T-helper 2 cell treated with Interferon-gamma antibody and Interleukin-4, amounts not matched to agents 5 μg/mL and 100 μg/mL, for 36 hours (primary cell): ENCODE measurements at places on chromosomes 6 and 20.

DNA sequence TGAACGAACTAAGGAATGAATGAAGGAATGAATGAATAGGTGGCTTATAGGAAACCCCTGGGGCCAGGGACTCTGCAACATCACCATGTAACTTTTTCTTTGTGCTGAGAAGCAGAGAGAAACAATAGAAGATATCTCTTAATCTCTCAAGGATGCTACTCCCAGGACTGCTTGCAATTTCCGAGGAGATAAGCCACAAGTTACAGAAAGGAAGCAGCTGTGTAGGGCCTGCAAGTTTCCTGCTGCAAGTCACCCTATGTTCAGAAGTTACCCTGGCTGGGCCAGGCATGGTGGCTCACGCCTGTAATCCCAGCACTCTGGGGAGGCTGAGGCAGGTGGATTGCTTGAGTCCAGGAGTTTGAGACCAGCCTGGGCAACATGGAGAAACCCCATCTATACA, 7.3 kb upstream of the MAVS start:
- no peak for DNase-seq

GRCh38 chr20:14406495-14406894, 69.1 kb upstream of the FLRT3 start:
- DNase-seq: no peak

GRCh38 chr6:127924440-127924839, 23.6 kb upstream of the THEMIS start:
- no peak for DNase-seq

- no peak for DNase-seq
These were observed 86.6 kb upstream of the TOP1 start for GRCh38 chr20:40942006-40942405.

DNA sequence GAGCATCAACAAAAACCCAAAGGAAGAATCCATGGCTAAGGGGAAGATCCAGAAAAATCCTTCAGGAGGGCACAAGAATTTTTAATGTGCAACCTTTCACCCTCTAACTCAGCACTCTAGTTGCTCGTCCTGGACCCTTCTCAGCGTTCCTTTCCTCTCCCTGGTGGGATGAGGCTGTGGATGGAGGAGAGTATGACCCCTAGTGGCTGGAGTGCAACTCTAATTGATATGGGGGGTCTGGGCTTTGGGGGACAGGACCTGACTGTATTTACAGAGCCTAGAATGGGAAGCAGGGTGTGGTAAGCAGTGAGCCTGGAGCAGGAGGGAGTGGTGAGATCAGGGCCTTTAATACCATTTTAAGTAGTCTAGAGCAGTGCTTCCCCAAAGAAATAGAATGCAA, 83.9 kb upstream of the CEP85L start:
- no peak for DNase-seq

DNA sequence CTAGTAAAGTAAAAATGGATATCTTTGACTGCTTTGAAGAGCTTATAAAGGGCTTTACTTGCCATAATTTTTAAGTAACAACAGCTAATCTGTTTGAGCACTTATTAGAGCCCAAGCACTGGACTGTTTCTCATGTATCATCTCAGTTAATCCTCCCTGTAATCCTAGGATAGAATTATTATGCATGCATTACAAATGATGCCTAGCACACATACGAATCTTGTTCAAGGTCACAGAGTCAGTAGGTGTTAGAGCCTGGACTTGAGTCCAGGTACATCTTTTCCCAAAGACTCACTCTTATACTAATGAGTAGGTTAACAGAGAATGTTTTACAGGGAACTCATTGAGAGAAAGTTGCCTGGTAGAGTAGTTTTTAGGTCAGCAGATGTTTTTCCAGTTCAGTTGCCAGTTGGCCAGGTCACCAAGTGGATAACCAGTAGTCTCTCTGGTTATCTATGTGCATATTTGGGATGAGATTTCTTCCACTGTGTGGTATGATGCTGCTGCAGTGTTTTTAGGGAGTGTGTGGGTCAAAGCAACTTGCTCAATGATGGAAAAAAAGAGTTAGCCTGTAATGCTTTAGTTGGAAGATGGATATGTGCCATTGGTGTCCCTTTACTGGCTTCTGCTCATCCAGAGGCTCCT, 32.3 kb upstream of the LAMA4 start:
- no peak for DNase-seq

DNA sequence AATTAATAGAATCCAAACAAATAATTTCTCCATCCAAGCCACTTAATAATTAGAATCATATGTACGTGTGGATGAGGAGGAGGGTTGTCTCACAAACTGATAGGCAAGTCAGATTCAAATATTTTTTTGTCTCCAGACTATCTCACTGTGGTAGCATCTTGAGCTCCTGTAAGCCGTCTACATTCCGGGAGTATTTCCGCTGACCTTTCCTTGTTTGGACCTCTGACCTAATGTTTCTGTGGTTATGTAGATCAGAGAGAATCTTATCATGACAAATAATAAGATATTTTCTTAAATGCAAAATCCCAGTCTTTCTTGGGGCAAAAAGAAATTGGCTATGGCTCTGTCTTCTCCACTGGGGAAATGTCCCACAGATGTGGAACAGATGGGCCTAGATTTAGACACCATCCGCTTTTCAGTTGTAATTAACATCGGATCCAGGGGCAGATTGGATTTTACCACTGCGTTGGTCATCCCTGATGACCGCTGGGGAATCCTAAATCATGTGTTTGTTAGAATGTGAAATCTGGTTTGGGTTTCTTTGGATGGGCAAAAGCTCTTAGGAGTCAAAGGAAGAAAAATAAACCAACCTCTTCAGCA, 197.1 kb upstream of the RIN2 start:
- no peak for DNase-seq

DNA sequence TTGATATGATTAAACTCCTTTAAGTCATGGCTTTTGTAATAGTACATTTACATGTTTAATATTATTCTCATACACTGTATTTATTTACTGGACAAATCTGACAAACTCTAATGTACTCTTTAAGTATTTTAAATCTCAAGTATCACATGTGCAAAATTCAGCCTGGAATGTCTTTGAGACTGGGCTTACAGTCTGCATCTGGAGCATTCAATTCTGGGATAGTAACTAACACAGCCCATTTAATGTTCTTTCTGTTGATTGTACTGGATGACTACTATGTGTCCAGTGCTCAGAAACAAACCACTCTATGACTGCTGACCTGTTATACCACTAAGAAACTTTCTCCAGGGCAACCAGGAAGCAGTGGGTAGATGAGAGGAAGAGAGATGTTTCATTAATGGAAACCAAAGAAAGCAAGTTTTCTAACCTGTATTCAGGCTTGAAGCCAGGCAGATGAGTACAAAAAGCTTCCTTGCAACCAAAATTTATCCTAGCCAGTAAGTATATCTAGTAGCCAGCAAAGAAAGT, 26.8 kb downstream of the FBXL4 start:
- no peak for DNase-seq

- DNase-seq: no peak
These were observed 99.2 kb upstream of the FOXP4 start for GRCh38 chr6:41446907-41447545.

- DNase-seq: no peak
These were observed 665.2 kb downstream of the DOK5 start for GRCh38 chr20:55140631-55141030.

- no peak for DNase-seq
These were observed 496.0 kb upstream of the ADGRB3 start for GRCh38 chr6:68139130-68139529.

DNA sequence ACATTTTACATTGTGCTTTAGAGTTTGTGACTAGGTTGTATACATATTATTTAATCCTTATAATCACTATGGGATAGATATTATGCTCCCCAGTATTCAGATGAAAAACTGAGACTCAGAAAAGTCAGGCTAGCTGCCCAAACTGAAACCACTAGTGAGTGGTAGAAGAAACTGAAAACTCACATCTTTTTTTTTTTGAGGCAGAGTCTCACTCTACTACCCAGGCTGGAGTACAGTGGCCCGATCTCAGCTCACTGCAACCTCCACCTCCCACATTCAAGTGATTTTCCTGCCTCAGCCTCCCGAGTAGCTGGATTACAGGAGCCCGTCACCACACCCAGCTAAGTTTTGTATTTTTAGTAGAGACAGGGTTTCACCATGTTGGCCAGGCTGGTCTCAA, 22.2 kb downstream of the RNF24 start:
- peak; percentile 13 for DNase-seq

DNA sequence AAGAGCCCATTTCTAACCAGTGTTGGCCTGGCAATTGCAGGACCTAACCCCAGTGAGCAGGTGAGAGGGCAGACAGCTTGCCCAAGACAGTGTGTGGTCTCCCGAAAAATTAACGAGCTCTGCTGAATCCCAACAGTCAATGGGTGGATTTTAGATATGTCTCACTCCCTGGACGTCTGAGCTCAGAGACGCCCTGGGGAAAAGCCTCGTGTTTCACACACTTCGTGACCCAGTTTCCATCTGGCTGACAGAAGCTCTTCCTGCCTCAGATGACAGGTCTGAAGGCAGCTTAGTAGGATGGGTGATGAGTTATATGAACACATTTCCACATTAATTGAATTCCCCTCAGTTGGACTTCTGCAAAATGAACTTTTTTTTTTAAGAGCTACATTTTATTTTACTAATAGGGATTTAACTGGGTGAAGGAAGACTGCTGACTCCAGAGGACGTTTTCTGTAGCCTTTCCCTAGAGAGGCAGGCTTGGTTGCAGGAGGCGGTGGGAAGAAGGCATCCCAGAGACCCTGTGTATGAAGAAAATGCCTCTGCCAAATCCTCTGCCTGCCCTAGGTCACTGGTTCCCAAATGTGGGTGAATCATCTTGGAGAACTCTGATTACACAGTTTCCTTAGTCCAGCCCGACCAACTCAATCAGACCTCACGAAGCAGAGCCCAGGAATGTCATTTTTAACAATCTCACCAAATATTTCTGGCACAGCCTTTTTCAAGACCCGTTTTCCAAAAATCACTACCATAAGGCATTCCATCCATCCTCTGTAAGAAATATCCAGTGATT, 71.7 kb upstream of the LY86 start:
- DNase-seq: no peak

GRCh38 chr20:44357555-44358125, 2.1 kb downstream of the HNF4A start:
- no peak for DNase-seq

GRCh38 chr20:3603108-3603507, 60.1 kb downstream of the GFRA4 start:
- no peak for DNase-seq

GRCh38 chr6:116528780-116529179, 16.7 kb downstream of the TRAPPC3L start:
- no peak for DNase-seq

GRCh38 chr6:154485815-154486214, 24.7 kb downstream of the CNKSR3 start:
- DNase-seq: no peak

DNA sequence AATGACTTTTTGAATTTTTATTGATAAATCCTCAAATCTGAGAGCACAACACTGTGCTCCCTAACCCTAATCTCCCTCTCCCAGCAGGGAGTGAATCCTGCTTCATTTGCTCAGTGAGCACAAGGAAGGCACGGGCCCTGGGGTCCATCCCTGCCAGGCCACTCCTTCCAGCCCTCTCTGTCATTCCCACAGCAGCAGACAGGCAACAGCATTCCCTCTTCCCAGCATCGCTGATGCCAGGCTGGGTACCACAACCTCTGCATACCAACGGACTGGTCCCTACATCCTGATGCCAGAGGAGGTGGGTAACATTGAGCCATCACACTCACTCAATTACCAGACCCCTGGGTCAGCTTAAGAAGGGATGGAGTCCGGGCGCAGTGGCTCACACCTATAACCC, 34.2 kb downstream of the MRPL14 start:
- DNase-seq: no peak

GRCh38 chr6:12149944-12150510, 137.9 kb downstream of the HIVEP1 start:
- no peak for DNase-seq

GRCh38 chr6:134373282-134373922, 55.5 kb upstream of the SGK1 start:
- DNase-seq: peak; percentile 21

DNA sequence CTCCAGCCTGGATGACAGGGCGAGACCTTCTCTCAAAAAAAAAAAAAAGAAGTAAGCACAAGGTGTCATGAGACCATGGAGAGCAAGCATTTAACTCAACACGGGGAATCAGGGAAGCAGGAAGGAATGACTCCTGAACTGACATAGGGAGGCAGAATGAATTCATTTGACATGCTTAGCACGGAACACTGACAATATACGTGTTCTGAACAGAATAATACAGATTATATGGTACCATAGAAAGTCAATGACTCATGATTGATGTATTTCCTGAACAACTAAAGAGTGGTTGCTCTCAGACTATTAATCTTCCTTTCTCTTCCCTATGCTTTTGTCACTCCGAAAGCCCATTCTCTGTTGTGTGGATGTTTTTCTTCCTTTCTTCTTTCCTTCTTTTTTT, 20.7 kb upstream of the ASIP start:
- DNase-seq: no peak

- DNase-seq: no peak
These were observed 207.6 kb upstream of the FOXA2 start for GRCh38 chr20:22791877-22792525.

- no peak for DNase-seq
These were observed 138.9 kb downstream of the TENT5A start for GRCh38 chr6:81613606-81614005.

DNA sequence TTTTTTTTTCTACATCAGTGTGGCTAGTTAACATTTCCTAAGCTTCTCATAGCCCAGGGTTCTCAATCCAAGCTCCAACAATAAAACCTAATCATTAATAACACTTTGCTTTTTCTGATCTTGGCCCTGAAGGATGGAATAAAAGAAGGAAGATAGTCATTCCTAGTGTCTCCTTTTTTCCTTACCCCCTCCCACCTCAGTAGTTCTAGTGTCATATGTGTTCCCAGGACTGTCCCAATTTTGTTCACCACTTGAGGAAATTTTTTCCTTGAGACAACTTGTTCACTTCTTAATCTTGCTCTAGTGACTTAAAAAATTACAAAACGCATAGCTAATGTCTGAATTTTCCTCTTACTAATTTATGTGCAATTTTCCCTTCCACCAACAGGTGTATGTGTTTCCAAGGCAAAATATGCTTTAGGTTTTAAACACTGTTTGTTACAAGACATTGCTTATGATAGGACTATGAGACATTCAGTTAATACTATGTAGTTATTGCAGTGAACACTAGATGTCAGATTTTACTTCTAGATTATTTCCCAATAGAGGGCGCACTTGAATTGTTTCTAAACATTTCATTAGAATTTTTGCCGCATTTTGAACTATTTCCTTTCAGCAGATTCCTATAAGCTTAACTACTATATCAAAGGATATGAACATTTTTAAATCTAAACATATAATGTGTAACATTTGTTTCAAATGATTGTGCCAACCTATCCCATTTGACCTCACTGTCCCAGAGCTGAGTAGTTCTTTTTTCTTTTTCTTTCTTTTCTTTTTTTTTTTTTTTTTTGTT, 18.5 kb upstream of the C6orf141 start:
- DNase-seq: no peak

GRCh38 chr20:50405235-50405914, 104.8 kb upstream of the PTPN1 start:
- no peak for DNase-seq

GRCh38 chr6:31308845-31309175, 36.9 kb upstream of the HLA-C start:
- no peak for DNase-seq
